ENCODE measurements at places on chromosomes 7 and 10. TPM values are rescaled to one million over a fixed set of nuclear protein-coding genes. Genes with fewer than 3 reads are reported as not detected.

Gene CD36
- total RNA-seq: 55.6 TPM

Gene TSPAN15
- total RNA-seq: 10.6 TPM

Gene RBM17
- total RNA-seq: 52.1 TPM

Gene PTN
- total RNA-seq: 576 TPM

Gene CRPPA
- total RNA-seq: 11.8 TPM

Gene CAMK2B
- total RNA-seq: 112 TPM

Gene ZCWPW1
- 2.1 TPM for total RNA-seq

Gene SSBP1
- total RNA-seq: 87.2 TPM

Gene GDF2
- total RNA-seq: 0.23 TPM

Gene NCAPG2
- total RNA-seq: 15.9 TPM

Gene RSPH10B2
- total RNA-seq: 6.0 TPM

Gene ZNF316
- 17.3 TPM for total RNA-seq

Gene BRAT1
- 19.1 TPM for total RNA-seq

Gene CNTNAP2
- total RNA-seq: 228 TPM

Gene TRIM8
- 50.1 TPM for total RNA-seq

Gene OR2A5
- not detected for total RNA-seq

Gene NCF1
- total RNA-seq: 0.69 TPM

Gene PLCE1
- 10.6 TPM for total RNA-seq

Gene BMPER
- total RNA-seq: 12.2 TPM

Gene GSTO1
- total RNA-seq: 34.6 TPM

Gene SGCE
- total RNA-seq: 98.3 TPM

Gene ADCYAP1R1
- 70.4 TPM for total RNA-seq

Gene SEMA3D
- 10.1 TPM for total RNA-seq

Gene NRCAM
- 205 TPM for total RNA-seq

Gene ITIH5
- 18.9 TPM for total RNA-seq

Gene KAZALD1
- 1.2 TPM for total RNA-seq

Gene CCL26
- total RNA-seq: not detected

Measured in diencephalon (tissue), 1 donor.